Ascending aorta (tissue), 2 donors: ENCODE measurements at places on chromosomes 5 and 9. TPM values are rescaled to one million over a fixed set of nuclear protein-coding genes. Genes with fewer than 3 reads are reported as not detected.

Gene KIF24
- total RNA-seq, result 0.21 TPM

Gene NR4A3
- 21.3 TPM for total RNA-seq

Gene IER5L
- 86.1 TPM for total RNA-seq

DNA sequence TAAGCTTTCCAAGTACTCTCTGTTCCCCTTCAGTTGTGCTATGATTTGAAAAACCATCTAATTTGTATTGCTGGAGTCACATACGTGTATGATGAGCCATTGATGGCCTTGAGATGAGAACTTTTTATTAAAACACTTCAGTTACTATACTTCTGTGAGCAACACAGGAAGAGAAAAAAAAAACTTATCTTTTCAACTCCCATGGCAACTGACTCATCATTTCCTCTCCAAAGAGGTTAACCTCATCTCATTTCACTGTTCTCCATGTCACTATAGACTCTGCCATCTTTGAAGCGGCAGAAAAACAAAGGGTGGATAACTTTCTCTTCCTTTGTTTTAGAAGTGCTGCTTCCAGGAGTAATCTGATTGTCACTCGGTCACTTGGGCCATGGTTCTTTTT lies 104.3 kb upstream of the PCSK1 start:
- DNase-seq, result no peak

DNA sequence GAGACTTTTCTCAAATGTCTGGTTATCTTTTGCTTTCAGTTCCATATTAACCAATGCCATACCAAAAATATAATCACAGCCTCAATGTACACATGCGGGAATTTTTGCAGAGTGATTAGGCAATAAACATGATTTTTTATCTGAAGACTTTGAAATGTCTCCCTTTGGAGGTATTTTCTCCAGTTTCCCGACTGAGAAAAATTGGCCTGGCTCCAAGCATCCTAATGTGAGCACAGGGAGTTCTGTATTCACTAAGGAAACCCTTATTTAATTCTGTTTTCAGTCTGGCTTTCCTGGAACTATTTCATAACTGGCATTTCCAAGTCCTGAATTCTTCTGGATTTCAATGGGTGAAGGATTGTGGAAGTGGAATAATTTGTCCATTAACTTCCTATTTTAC lies 8.5 kb downstream of the HCN1 start:
- no peak for DNase-seq

GRCh38 chr9:34647651-34648050 lies 1.2 kb downstream of the GALT start:
- no peak for DNase-seq

- no peak for DNase-seq
These were observed 35.1 kb downstream of the TDRD7 start for GRCh38 chr9:97447001-97447400.

GRCh38 chr9:122347348-122348287 lies 23.2 kb upstream of the PTGS1 start:
- no peak for DNase-seq

DNA sequence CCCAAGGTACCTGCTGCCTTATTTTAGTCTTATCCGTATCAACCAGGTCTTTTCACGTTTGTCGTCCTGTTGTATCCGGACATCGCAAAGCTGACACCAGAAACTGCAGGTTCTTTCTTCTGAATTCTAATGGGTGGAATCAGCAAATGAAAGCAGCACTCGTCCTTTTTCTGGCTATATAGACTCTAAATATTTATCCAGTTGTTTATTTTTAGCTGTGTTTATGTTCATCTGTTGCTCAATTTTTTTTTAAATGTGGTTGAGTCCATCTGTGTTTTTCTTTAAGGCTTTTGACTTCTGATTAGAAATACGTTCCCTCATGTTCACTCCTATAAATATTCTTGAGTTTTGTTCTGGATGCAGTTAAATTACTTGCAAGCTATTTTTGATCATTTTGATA lies 831.7 kb downstream of the MTRR start:
- no peak for DNase-seq

GRCh38 chr9:4499917-4500316 lies 9.6 kb downstream of the SLC1A1 start:
- no peak for DNase-seq

DNA sequence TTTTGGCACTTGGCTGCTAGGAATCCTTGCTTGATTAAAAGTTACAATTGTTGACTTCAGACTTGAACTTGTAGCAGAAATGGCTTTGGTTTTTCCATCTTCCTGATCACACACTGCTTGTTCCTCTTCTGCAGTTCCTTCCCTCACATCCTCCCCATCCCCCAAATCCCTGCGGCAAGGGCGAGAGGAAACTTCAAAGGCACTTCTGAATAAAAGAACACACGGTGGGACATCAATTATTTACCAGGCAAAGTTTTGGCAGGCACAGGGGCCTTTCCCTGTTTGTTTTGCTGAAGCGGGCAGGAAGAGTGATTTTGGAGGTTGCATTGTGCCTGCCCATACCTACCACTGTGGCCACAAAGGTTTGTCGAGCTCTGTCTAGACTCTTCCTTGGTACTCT lies 260.9 kb downstream of the KIF4B start:
- no peak for DNase-seq
